ENCODE measurements at places on chromosomes 5 and 9. TPM values are rescaled to one million over a fixed set of nuclear protein-coding genes. Genes with fewer than 3 reads are reported as not detected.

OMD gene
- not detected for total RNA-seq

DNA sequence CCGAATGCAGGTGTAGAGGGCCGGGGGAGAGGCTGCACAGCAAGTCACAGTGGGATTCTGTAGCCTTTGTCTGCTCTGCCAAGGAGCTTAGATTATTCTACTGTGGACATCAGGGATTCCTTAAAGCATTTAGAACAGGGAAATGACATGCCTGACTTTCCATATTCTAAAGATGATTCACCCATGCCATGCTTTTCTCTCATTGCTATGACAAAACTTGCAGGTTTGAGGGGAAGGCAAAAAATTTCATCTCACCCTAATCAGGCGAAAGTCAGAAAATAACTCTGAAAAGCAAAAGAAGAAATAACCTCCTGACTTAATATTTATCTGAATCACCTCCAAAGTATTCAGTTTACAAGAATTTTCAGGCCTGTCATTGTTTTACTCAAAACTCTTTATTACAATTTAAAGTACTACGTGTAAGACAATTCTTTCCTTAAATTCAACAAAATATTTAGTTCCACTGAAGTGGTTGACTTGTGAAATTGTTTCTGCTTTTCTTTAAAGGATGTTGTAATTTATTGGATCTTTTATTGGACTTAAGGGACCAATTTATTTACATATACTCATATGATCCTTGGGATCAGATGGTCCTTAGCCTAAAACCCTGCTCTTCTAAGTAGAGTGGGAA is 30.0 kb upstream of the GAS1 start:
- DNase-seq = no peak

GRCh38 chr5:173204185-173204979 is 30.6 kb downstream of the NKX2-5 start:
- DNase-seq = peak; percentile 70

DNA sequence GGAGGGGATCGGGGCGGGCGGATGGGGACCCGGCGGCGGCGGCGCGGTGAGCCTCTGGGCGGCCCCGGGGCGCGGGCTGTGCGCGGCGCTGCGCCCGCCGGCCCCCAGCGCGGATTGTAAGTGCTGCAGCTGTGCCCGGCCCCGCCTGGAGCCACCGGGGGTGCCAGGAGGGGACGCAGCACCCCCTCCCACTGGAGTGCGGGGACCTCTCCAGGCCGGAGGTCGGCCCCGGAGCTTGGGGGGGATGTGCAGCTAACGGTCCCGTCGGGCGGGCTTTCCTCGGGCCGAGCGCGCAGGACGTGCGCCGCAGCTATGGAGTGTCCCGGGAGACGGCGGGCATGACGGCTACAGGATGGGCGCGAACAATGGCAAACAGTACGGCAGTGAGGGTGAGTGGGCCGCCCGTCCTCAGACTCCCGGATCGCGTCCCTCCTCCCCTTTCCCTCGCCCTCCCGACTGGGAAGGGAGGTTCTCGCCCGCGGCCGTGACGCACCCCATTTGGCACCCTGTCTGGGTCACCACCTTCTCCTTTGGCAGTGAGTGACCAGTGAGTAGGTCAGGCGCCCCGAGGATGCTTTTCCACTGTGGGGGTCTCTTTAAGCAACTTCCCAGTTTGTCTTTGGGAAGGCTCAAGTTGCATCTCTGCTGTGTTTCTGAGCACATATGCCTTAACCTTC is 483 bp downstream of the FBXL7 start:
- DNase-seq = no peak

DNA sequence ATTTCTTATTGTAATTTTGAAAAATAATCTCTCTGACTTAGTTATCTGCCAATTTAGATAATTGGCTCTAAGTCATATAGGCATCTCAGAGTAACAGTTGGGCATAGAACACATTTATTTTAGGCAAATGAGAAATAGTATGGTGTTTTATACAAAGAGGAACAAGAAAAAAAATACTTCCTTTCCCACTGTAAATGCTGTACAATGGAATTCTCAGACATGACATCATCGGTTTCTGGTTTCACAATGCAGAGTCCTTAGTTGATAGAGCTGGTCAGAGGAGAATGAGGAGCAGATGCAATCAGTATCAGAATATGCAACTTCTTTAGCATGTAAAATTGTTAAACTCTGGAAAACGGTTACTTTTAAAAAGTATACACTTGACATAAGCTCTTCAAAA is 49.4 kb downstream of the PLK2 start:
- no peak for DNase-seq

DNA sequence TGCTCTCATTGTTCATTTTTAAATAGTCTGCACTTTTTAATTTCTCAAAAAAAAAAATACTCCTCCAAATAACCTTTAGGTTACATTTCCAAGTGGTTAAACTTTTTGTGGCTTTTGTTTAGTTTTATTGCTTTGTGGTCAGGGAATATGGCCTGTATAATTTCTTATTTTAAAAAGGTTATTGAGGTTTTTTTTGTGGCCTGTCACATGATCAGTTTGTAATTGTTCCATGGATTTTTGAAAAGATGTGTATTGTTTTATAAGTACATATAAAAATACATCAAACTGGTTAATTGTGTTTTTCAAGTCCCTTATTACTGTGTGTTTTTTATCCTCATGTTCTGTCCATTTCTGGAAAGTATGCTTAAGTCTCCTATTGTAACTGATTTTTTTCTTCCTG is 64.0 kb downstream of the ZNF618 start:
- DNase-seq = no peak

DNA sequence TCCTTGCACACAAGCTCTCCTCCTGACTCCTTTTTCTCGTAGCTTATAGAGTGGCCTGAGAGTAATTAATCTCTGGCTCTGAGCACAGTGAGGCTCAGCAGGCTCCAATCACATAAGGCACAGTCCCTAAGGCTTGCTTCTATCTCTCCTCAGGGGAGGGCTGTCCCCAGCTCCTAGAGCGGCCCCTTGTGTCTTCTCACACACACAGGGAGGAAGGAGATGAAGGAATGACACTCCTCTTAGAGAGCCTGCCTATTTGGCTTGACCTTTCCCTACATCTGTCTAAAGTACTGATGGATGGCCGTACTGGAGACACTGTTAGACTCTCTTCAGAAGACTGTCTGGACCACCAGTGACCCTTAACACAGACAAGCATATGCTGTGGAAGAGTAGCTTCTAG is 12.9 kb downstream of the TAS2R1 start:
- no peak for DNase-seq

DNA sequence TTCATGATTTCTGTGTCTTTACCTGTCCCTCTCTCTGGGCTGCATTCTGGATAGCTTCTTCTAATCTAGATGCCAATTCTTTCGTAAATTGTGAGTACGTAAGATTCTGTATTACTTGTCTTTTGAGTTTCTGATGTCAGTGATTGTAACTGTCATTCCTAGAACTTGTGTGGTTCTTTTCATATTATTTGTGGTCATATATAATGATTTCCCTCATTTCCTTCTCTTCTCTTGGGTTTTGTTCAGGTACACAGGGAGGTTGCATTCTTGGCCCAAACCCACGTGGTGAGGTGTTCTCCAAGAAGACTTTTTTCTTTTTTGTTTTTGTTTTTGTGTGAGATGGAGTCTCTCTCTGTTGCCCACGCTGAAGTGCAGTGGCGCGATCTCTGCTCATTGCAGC is 13.8 kb downstream of the UGCG start:
- DNase-seq = no peak

PRUNE2 gene
- total RNA-seq = 0.48 TPM

DNA sequence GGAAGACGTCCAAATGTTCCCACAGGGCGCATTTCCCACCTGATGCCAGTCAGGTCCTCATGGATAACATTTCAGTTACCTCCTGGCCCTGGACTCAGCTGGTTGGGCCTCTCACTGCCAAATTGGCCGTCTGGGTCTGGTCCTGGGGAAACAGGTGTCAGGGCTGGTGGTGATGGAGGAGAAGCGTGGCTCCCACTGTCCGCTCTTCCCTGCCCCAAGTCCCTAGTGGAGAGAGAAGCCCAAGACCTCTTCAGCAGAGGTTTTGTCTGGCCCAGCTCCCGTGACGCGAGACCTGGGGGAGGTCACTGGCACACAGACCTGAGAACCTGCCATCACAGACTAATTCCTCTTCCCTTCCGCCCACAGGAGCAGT is 27.8 kb upstream of the PRDM12 start:
- DNase-seq = no peak

GRCh38 chr5:171418982-171419687 is at the start of gene FGF18:
TSS of gene FGF18 (plus strand) at chr5:171419647. CDS start at chr5:171420200, 553 bp downstream.
- peak; percentile 68 for DNase-seq

GRCh38 chr5:172530406-172530805 is 76.1 kb upstream of the SH3PXD2B start:
- no peak for DNase-seq

DNA sequence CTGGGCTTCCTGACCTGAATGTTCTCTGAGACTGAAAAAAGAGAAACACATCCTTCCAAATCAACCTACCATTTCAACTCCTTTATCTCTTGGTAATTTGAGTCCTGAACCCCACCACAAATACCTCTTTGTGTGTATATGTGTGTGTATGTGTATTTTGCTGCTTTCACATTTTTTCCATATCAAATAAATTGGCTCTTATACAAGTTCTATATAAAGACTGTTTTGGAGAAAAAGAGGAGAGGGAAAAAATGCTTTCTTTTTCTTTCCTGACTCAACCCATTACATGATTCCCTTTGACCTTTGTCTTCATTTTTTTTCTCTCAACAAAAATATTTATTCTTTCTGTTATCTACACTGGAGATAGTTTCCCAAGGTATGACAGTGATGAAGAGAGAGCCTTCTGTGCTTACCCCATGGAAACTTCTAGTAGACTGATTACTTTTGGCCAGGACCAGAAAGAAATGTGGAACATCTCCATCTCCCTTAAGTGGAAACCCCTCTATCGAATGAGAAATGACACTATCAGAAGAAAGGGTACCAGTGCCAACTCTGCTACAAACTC is 85.3 kb downstream of the PAPPA start:
- DNase-seq = no peak

SPEF2 gene
- total RNA-seq = not detected

PCDHA9 gene
- total RNA-seq = not detected

IL3 gene
- not detected for total RNA-seq

- DNase-seq = no peak
These were observed 17.2 kb downstream of the FBXW11 start for GRCh38 chr5:171989276-171989675.

- DNase-seq = no peak
These were observed 37.5 kb downstream of the ERGIC1 start for GRCh38 chr5:172871536-172871935.

DNA sequence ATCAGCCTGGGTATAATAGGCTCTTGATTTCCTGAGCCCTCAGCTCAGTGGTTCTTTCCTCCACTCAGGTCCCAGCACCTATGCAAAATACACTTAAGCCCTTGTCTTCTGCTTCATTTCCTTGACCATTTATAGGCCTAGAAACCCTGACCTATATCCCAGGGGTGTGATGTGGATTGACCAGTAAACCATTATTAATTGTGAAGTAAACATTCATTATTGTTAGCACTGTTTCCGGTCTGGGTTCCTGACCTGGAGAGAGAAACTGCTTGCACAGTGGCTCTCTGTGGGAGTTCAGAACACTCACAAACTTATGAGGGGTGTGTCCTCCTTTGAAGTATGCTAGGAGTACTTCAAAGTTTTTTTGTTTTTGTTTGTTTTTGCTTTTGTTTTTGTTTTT is 19.6 kb upstream of the TOMM5 start:
- DNase-seq = no peak

DNA sequence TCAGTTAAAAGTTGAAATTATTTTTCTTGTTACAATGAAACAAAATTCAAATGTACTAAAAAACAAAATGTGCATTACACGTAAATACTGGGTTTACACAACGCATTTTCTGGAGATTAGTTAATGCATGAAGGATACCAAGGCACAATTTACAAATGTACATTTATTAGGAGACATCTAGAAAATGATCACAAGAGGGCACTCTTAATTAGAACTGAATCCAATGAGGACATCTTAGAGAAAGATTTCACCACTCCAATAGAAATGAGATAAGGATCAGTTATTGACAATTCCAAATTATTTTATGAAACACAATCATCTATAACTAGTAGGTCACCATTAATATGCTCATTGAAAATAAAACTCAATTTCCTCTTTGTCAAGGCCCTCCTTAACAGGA is 36.6 kb upstream of the CDH12 start:
- DNase-seq = peak; percentile 68

- no peak for DNase-seq
These were observed 82.6 kb downstream of the KIAA1958 start for GRCh38 chr9:112569186-112569585.

TERT gene
- total RNA-seq = 2.2 TPM

DNA sequence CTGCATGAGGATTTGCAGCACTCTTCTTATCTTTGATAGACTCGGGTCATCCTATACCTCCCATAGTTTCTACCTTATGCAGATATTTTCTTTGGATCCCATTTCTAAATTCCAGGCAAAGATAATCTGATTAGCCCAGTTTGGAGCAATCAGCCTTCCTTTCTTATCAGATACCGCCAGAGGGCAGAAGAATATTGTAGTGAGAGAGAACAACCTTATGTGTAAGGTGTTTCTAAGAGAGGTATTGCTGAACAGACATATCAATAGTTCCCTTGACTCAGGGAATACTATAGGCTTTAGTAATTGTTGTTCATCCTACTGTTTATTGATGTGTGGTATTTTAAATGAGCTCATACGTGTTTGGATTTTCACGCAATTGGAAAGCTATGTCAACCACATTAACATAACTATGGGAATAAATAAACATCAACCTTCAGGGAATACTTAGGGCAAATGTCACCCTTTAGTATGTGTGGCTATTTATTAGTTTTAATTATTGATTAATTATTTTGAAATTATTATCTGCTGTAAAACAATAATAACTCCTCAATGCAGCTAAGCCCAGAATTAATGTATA is 1435.2 kb upstream of the CDH9 start:
- DNase-seq = peak; percentile 70

- DNase-seq = no peak
These were observed 207.9 kb upstream of the EFNA5 start for GRCh38 chr5:107878661-107879060.

DNA sequence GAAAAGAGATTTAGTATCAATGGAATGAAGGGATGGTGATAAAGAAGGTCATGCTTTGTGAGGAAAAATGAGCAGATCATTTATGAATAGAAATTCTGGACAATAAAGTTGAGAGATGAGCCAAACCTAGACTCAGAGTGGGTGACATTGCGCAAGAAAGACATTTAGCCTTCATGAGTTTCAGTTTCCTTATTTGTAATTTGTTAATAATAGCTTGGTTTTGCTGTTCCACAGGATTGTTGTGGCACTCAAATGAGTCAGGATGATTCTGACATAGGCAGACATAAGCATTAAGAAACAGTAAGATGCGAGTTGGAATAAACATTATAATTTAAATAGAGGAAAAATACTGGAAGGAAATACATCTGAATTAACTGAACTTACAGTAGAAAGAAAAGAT is 34.8 kb downstream of the ITGA2 start:
- DNase-seq = no peak

PRELID1 gene
- 112 TPM for total RNA-seq

DMRT2 gene
- not detected for total RNA-seq

- DNase-seq = no peak
These were observed 47.7 kb upstream of the BOD1 start for GRCh38 chr5:173664154-173664526.

PGGT1B gene
- 26.4 TPM for total RNA-seq

DNA sequence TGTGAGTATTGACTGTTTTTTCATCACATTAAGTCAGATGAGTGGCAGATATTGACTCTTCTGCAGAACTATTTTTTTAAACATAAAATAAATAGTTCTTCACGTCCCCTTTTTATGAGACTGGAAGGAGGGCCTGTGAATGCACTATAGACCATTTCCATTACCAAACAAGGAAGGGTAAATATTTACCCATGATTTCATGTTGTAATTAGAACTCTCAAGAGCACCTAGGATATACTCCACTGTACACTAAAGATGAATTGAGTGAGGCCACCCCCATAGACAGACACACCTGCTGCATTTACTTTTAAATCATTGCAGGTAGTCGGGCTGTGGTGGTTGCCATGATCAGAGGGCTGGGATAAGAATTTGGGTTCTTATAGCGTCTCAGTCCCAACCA is 22.6 kb downstream of the SLC36A1 start:
- no peak for DNase-seq
